ENCODE measurements at places on chromosomes 3 and 15.

GRCh38 chr3:69282181-69282580, 103.7 kb downstream of the FRMD4B start:
- peak; percentile 28 for DNase-seq

GRCh38 chr15:38174691-38175090, 77.9 kb upstream of the SPRED1 start:
- no peak for DNase-seq

- no peak for DNase-seq
Observed at GRCh38 chr15:65394936-65395335, 17.1 kb upstream of the IGDCC3 start.

GRCh38 chr3:188113756-188114155, 40.2 kb upstream of the LPP start:
- DNase-seq, result no peak

DNA sequence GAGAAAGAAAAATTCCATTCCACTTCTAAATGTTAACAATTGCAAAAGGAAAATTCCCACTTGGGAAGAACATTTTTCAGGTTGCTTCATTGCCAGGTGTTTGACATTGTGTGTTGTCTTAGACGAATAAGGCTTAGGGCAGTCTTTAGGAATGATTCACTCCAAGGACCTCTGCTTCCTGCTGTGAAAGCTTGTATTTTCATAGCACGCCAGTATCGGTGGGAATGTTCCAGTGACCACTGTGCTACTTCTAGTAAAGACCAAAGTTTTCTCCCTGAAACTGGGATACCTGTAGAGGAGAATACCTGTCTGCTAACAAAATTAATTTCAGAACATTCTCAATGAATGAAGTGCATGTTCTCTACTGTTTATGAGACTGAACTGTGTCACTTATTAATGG, 64.1 kb downstream of the CDIN1 start:
- no peak for DNase-seq

DNA sequence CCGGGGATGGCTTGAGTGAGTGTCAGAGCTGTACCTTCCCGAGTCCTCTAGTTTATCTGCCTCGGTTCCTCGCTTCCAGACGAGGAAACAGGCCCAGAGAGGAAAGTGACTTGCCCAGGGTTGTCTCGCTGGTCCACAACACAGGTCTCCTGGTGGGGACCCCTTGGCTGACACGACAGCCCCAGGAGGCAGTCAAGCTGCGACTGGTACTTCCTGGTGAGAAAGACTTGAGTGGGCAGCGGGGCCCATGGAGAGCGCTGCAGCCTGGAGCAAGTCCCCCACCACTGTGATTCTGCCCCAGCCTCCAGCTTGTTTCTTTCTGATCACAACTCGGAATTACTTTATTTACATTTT, 600 bp upstream of the CHRNA5 start:
- no peak for DNase-seq

DNA sequence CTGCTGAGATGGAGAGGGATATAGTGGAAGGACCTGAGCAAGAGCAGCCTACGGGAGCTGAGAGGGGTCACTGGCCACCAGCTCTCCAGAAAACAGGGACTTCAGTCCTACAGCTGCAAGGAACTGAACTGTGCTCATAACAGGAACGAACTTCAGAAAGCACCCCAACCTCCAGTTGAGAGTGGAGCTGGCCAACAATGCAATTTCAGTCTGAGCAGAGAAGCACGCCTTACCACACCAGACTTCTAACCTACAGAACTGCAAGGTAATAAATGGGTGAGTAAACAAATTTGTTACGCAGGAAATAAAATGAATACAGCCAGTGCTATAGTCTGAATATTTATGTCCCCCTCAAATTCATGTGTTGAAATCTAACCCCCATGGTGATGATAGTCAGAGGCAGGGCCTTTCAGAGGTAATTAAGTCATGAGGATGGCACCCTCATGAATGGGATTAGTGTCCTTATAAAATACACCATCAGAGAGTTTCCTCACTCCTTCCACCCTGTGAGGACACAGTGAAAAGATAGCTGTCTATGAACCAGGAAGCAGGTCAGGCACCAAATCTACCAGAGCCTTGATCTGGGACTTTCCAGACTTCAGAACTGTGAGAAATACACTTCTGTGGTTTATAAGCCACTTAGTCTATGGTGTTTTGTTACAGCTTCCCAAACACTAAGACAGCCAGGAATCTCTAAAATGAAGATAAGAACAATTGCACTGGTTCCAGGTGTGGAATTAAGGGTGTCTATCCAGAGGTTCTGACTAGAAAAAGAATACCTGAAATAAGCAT, 58.6 kb downstream of the SYNM start:
- DNase-seq, result no peak

DNA sequence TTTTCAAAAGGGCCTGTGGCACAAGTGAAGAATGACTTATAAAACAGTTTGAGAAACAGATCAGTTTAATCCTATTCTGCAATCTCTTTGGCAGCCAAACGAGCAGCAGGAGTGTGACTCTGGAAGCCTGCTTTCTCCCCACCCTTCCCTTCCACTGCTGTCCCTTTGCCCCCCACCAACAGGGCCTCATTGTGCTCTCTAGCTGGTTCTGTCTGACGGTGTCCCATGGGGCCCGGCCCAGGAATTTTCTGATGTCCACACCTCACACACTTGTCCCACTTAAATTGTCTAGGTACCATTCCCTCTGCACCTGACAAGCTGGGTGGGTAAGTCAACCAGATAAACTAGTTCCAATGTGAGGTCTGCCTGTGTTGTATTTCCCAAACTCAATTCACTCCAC, 16.4 kb downstream of the SLCO2A1 start:
- DNase-seq, result no peak

DNA sequence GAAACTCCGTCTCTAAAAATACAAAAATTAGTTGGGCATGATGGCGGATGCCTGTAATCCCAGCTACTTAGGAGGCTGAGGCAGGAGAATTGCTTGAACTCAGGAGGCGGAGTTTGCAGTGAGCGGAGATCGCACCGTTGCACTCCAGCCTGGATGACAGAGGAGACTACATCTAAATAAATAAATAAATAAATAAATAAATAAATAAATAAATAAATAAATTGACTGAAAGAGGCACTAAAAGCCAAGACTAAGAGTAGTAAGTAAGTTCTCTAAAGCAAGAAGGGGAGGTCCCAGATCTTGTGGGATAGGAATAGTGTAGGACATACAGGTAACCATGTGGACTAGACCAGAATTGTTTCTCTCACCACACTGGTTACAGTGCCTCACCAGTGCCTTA, 40.0 kb downstream of the TLNRD1 start:
- no peak for DNase-seq

- DNase-seq, result no peak
Observed at GRCh38 chr3:14371573-14372474, 30.6 kb upstream of the SLC6A6 start.

GRCh38 chr15:98715890-98716443, 67.6 kb downstream of the IGF1R start:
- DNase-seq, result no peak

GRCh38 chr3:149934524-149934923, 36.2 kb downstream of the PFN2 start:
- no peak for DNase-seq

GRCh38 chr3:187978433-187979011, 175.4 kb upstream of the LPP start:
- no peak for DNase-seq

GRCh38 chr3:10483364-10483675, 22.1 kb downstream of the ATP2B2 start:
- no peak for DNase-seq

DNA sequence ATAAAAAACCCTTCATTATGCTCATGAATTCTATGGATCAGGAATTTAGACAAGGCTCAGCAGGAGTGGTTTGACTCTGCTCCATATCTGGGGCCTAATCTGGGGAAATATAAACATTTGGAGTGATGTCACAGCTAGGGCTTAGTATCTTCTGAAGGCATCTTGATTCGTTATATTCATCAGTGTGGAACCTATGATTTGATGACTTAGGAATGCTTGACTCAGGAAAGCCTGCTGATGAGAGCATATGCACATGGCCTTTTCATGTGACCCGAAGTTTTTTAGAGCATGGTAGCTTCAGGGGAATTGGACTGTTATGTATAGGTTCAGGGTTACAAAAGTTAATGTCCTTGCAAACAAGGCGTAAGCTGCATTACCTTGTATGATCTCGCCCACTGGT, 184.9 kb upstream of the LRRC3B start:
- DNase-seq, result no peak

DNA sequence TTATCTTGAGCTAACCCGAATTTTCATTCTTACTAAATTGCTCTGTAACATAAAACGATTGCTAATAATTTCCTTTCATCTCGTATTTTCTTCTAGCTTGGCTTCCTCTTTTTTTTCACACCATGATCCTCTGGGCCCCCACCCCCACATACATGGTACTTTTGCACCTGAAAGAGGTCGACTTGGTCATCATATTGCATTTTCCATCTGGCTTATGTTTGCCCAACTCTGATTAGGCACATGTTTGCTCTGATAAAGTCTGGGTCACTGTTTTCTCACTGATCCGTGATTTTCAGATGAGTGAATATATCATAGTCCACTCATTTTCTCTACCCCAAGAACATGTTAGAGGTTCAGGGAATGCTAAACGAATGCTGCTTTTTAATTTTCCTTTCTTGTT, 49.5 kb downstream of the ARRDC4 start:
- DNase-seq, result no peak

DNA sequence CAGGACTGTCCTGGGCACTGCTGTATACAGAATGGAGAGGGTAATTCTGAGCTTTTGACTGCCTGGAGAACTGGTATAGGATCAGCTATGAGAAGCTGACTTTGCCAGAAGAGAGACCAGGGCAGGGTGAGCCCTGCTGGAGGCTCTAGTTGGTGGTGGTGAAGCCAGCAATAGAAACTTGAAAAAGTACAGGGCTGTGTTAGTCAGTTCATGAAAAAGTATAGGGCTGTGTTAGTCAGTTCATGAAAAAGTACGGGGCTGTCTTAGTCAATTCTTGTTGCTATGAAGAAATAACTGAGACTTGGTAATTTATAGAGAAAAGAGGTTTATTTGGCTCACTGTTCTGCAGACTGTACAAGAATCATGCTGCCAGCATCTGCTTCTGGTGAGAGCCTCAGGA, 63.5 kb upstream of the C2CD4B start:
- no peak for DNase-seq

Measured in activated CD4-positive, CD25-positive, alpha-beta regulatory T cell treated with anti-CD3 and anti-CD28 coated beads, Interleukin-2, amount 50 U/mL, for 16 hours (primary cell).